ENCODE measurements at places on chromosomes 4 and X. TPM values are rescaled to one million over a fixed set of nuclear protein-coding genes. Genes with fewer than 3 reads are reported as not detected.

DRD5 gene
- not detected for total RNA-seq

PWWP3B gene
- total RNA-seq: not detected

TDO2 gene
- not detected for total RNA-seq

NPY2R gene
- total RNA-seq: not detected

MTNR1A gene
- total RNA-seq: not detected

SFRP2 gene
- not detected for total RNA-seq

FMR1 gene
- 49.9 TPM for total RNA-seq

IRAK1 gene
- total RNA-seq: 99.2 TPM

MAGEA1 gene
- total RNA-seq: not detected

DCAF8L2 gene
- total RNA-seq: not detected

ZAR1 gene
- total RNA-seq: not detected

SLC25A14 gene
- 12.9 TPM for total RNA-seq

ZNF157 gene
- 0.48 TPM for total RNA-seq

RPS6KA6 gene
- total RNA-seq: not detected

TLR10 gene
- total RNA-seq: 0.19 TPM

CYTL1 gene
- total RNA-seq: not detected

AIMP1 gene
- total RNA-seq: 48.0 TPM

PNCK gene
- 0.87 TPM for total RNA-seq

RNF150 gene
- total RNA-seq: 0.13 TPM

DCX gene
- not detected for total RNA-seq

KDR gene
- not detected for total RNA-seq

FRMD7 gene
- not detected for total RNA-seq

TEX13C gene
- total RNA-seq: not detected
